Left ventricle myocardium inferior (tissue), 1 donor: ENCODE measurements at places on chromosomes 12 and 14. TPM values are rescaled to one million over a fixed set of nuclear protein-coding genes. Genes with fewer than 3 reads are reported as not detected.

The KCNC2 gene
- total RNA-seq = not detected

DNA sequence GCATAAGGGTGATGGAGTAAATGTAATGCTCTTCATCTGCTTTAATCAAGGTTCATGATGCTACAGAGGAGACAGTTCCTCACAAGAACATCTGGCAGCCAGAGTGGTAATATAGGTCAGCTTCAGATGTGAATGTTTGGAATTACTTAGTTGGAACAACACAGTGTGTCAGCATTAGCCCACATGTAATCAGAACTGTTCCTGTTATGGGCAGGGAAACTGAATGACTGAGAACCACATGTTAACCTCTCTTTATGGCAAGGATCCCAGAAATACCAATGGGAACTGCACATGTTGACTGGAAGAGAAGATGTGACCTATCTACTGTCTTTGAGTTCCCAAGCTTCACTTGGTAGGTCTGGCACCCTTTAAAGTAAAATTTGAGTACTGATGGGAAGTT, 390.1 kb upstream of the PDE3A start:
- H3K36me3 ChIP-seq = no peaks in the 10 kb centered on the region
- peaks cover 8% of the 10 kb centered on the region for H3K4me1 ChIP-seq
- H3K27ac ChIP-seq = no peak overlapping the region

GRCh38 chr12:89492883-89493282, 31.7 kb downstream of the GALNT4 start:
- H3K4me1 ChIP-seq = no peaks in the 10 kb centered on the region
- DNase-seq = no peak
- H3K36me3 ChIP-seq = peaks cover 6% of the 10 kb centered on the region
- no peak overlapping the region for H3K27ac ChIP-seq

The PAX9 gene
- total RNA-seq = not detected

DNA sequence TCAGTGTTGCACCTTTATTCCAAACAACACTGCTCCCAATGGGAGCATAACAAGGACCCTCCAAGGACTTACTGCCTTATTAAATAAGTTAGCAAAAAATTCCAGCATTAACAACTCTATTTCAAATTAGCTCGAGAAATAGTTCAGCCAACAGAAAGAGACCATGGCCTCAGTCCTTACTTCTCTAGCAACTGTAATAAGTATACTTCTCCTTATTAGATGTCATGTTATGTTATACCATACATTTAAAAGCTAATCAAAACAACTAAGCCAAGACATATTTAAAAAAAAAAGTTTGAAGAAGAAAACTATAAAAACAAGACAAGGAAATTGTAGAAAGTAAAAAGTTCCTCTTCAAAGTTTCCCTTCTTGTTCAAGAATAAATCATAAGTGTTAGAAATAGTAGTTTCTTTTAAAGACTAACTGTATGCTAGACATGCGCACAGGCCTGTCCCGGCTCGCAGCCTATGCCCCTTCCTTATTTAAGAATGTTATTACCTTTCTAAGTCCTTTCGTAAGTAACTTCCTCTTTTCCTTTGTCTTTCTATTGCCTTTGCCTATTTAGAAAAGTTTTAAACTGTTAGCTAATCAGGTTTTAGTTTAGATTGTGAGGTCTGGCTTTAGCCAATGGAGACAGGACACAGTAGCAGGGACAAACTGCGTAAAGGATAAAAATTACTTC, 68.6 kb downstream of the RESF1 start:
- H3K4me1 ChIP-seq = no peaks in the 10 kb centered on the region
- H3K27me3 ChIP-seq = no peaks in the 10 kb centered on the region
- no peak for DNase-seq
- H3K27ac ChIP-seq = no peak overlapping the region
- H3K36me3 ChIP-seq = no peaks in the 10 kb centered on the region

The IL26 gene
- total RNA-seq = not detected

- peaks cover 14% of the 10 kb centered on the region for H3K4me1 ChIP-seq
- no peak for DNase-seq
- peaks cover 90% of the 10 kb centered on the region for H3K27me3 ChIP-seq
- peak overlapping the region; percentile 33 for H3K27ac ChIP-seq
- H3K4me3 ChIP-seq = no peak overlapping the region
Measured at GRCh38 chr12:54166567-54167499, 22.0 kb downstream of the SMUG1 start.

DNA sequence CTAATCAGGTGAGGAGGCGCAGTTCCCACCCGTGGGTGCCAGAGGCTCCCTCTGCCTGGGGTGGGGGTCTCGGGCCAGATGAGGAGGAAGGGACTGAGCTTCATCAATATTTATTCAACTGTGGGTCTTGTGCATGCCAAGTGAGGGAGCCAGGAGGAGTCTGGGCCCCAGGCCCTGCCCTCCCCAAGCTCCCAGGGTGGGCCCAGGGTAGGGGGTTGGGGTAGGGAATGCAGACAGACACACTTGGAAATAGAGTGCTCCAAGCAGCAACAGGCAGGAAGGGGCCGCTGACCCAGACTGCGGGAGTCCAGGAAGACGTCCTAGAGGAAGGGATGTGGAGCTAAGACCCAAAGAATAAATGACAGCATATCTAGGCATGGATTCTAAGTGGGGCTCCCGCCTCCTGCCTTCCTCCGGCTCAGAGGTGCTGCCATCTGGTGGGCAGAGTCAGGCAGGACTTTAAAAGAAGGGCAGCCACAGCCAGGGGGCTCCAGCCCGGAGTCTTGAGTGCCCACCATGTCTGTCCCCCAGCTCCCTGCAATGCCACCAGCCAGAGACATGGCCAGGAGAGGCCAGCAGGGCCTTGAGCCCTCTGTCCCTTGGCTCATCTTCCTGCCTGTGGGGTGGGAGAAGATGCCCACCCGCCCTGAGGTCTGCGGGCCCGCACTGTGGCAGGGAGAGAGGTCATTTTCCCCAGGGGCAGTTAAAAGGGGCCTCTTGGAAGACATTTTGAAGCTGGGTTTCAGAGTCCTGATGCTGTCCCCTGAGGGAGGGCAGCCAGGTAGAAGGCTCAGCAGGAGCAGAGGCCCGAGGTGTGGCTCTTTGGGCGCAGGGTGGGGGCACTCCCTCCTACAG, 70.1 kb downstream of the PHETA1 start:
- no peak overlapping the region for H3K4me3 ChIP-seq
- H3K27me3 ChIP-seq = peaks cover 14% of the 10 kb centered on the region
- peak; percentile 28 for DNase-seq
- no peaks in the 10 kb centered on the region for H3K4me1 ChIP-seq
- H3K27ac ChIP-seq = no peak overlapping the region

DNA sequence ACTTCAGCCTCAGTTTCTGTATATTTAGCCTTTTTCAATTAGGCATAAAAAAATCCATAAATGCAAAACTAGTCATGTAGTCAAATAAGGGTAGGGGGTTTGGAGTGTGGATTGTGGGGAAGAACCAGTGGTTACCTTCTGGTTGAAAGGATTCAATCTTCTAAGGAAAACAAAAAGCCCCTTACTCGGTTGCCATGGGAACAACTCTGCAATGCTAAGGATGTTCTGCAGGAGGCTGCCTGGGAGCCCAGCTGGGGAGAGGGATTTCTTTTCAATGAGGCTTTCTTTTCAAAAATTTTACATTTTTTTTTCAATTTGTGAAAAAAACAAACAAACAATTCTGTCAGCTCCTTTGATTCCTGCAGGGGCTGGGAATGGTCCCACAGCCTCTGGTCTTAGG, 67.2 kb downstream of the SLC8A3 start:
- no peak overlapping the region for H3K4me3 ChIP-seq
- peaks cover 55% of the 10 kb centered on the region for H3K27me3 ChIP-seq
- no peak for DNase-seq
- no peak overlapping the region for H3K27ac ChIP-seq
- H3K36me3 ChIP-seq = no peaks in the 10 kb centered on the region
- H3K4me1 ChIP-seq = no peaks in the 10 kb centered on the region

DNA sequence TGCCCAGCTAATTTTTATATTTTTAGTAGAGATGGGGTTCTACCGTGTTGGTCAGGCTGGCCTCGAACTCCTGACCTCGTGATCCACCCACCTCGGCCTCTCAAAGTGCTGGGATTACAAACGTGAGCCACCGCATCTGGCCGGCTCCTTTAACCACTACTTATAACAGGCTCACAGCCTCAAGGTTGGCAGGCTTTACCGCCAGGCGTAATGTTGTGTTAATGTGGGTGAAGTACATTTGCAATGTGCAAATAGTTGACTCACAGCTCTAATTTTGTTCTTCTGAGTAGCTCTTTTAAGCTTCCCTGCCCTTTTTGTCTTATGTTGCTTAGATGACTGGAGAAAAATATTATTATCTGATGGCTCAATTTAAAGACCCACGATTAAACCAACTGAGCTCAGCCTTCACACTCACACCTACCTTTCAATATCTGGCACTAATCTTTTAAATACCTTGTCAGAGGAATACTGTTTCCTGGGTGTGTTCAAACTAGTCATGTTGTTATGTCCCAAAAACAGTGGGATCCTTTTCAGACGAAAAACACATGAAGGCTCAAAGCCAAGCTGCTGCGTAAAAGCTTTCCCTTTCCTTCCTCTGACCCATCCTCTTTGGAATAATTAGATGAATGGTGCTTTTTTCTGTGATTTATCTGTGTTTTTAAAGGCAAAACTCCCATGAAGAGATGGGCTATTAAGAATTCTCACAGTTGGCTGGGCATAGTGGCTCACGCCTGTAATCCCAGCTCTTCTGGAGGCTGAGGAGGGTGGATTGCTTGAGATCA, 57.2 kb upstream of the USP44 start:
- H3K27me3 ChIP-seq = no peaks in the 10 kb centered on the region
- H3K27ac ChIP-seq = peak overlapping the region; percentile 82
- no peak overlapping the region for H3K4me3 ChIP-seq
- peak; percentile 64 for DNase-seq
- no peaks in the 10 kb centered on the region for H3K36me3 ChIP-seq

- DNase-seq = no peak
- H3K27ac ChIP-seq = no peak overlapping the region
- peaks cover 18% of the 10 kb centered on the region for H3K4me1 ChIP-seq
- no peaks in the 10 kb centered on the region for H3K36me3 ChIP-seq
- H3K27me3 ChIP-seq = peaks cover 56% of the 10 kb centered on the region
Measured at GRCh38 chr12:67070604-67071003, 198.6 kb upstream of the CAND1 start.

The CEBPE gene
- not detected for total RNA-seq

DNA sequence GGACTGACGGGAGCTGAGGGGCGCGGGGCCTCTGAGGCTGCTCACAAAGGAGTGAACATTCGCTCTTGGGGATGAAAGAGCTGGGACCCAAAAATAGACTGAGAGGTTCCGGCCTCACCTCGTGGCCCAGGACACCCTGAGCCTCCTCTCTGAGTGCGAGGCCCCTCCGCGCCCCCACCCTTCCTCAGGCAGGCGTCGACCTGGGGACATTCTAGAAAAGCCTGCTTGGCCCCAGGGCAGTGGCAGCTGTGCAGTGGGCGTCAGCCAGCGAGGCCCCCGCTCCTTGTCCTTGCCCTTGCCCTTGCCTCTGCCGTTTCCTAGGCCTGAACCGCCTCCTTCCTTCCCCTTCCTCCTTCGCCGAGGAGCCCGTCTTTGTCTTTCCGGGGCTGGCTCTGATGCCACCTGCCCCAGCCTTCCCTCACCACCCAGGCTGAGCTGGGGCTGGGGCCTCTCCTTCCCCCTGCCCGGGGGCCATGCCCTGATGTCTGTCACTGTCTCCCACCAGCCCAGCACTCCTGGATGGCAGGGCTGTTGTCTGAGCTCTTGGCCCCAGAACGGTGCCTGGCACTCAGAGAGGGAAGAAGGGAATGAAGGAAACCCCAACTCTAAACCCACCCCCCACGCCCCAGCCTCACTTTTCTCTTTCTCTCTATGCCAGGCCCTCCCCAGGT, 208.2 kb upstream of the RTL1 start:
- H3K4me3 ChIP-seq = no peak overlapping the region
- no peak overlapping the region for H3K27ac ChIP-seq
- H3K4me1 ChIP-seq = no peaks in the 10 kb centered on the region

DNA sequence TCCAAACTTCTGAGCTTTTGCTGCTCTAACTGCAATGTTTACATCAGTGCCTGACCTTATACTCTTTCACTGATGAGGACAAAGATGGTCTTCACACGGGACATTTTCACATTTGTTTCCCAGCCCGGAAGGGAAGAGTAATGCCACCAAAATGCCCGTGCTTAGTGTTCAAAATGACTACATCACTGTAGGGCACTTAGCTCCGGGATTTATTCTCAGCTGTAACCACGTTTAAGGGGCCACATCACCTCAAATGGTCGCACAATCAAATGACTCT, 2.9 kb downstream of the GSG1 start:
- H3K27me3 ChIP-seq = no peaks in the 10 kb centered on the region
- H3K4me3 ChIP-seq = peak overlapping the region; percentile 70
- H3K4me1 ChIP-seq = peaks cover 54% of the 10 kb centered on the region
- no peaks in the 10 kb centered on the region for H3K36me3 ChIP-seq
- peak overlapping the region; percentile 93 for H3K27ac ChIP-seq
- no peak for DNase-seq

- H3K36me3 ChIP-seq = peaks cover 32% of the 10 kb centered on the region
- H3K27ac ChIP-seq = no peak overlapping the region
- no peak overlapping the region for H3K4me3 ChIP-seq
- DNase-seq = no peak
- H3K27me3 ChIP-seq = no peaks in the 10 kb centered on the region
Measured at GRCh38 chr12:4506430-4506829, 32.3 kb upstream of the RAD51AP1 start.

The KRT83 gene
- not detected for total RNA-seq

The TOMM20L gene
- total RNA-seq = not detected

- no peaks in the 10 kb centered on the region for H3K36me3 ChIP-seq
- H3K4me3 ChIP-seq = no peak overlapping the region
- no peak overlapping the region for H3K27ac ChIP-seq
- H3K27me3 ChIP-seq = no peaks in the 10 kb centered on the region
Measured at GRCh38 chr12:26863515-26863914, 30.5 kb upstream of the ITPR2 start.

DNA sequence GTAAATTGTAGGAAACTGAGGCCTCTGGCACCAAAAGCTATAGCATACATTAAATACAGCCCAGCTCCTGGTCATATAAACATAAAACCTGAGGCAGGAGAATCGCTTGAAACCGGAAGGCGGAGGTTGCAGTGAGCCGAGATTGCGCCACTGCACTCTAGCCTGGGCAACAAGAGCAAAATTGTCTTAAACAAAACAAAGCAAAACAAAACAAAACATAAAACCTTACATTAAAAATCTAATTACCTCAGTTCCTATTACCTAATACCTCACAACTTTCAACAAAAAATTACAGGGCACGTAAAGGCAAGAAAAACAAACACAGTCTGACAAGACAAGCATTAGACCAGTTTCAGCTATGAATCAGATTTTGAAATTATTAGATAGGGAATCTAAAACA, 36.7 kb downstream of the TMEM116 start:
- no peak overlapping the region for H3K27ac ChIP-seq
- H3K4me1 ChIP-seq = peaks cover 5% of the 10 kb centered on the region
- H3K4me3 ChIP-seq = no peak overlapping the region
- peaks cover 16% of the 10 kb centered on the region for H3K36me3 ChIP-seq
- DNase-seq = no peak

GRCh38 chr12:48957141-48958048, at the start of gene ARF3:
Gene ARF3, minus strand, starts transcription at chr12:48957487. Its CDS starts 16,392 bp downstream, at chr12:48941095.
- peak; percentile 95 for DNase-seq
- H3K4me3 ChIP-seq = peak within 1 kb of the TSS; percentile 85
- peaks cover 42% of the 10 kb centered on the region for H3K4me1 ChIP-seq

- no peaks in the 10 kb centered on the region for H3K27me3 ChIP-seq
- no peaks in the 10 kb centered on the region for H3K4me1 ChIP-seq
- DNase-seq = no peak
- no peak overlapping the region for H3K27ac ChIP-seq
Measured at GRCh38 chr12:86186449-86186848, 69.7 kb downstream of the MGAT4C start.

GRCh38 chr14:90883782-90884181, 67.6 kb upstream of the TTC7B start:
- peaks cover 5% of the 10 kb centered on the region for H3K36me3 ChIP-seq
- no peak for DNase-seq
- no peaks in the 10 kb centered on the region for H3K27me3 ChIP-seq

- no peaks in the 10 kb centered on the region for H3K36me3 ChIP-seq
- H3K27me3 ChIP-seq = no peaks in the 10 kb centered on the region
- DNase-seq = no peak
- peaks cover 56% of the 10 kb centered on the region for H3K4me1 ChIP-seq
Measured at GRCh38 chr14:94599656-94600004, 12.6 kb upstream of the SERPINA3 start.

The KIF21A gene
- 49.8 TPM for total RNA-seq

The ASPG gene
- 27.1 TPM for total RNA-seq
